ENCODE measurements at places on chromosomes 16 and 17.

GRCh38 chr17:8628172-8628571 lies 2.4 kb downstream of the MYH10 start:
- DNase-seq, result no peak

- DNase-seq, result no peak
Observed at GRCh38 chr17:32102646-32103186, 39.6 kb upstream of the RHOT1 start.

GRCh38 chr17:40358323-40359038 lies 6.1 kb downstream of the GJD3 start:
- DNase-seq, result peak; percentile 85

- no peak for DNase-seq
Observed at GRCh38 chr16:78288888-78289287, 189.4 kb downstream of the WWOX start.

DNA sequence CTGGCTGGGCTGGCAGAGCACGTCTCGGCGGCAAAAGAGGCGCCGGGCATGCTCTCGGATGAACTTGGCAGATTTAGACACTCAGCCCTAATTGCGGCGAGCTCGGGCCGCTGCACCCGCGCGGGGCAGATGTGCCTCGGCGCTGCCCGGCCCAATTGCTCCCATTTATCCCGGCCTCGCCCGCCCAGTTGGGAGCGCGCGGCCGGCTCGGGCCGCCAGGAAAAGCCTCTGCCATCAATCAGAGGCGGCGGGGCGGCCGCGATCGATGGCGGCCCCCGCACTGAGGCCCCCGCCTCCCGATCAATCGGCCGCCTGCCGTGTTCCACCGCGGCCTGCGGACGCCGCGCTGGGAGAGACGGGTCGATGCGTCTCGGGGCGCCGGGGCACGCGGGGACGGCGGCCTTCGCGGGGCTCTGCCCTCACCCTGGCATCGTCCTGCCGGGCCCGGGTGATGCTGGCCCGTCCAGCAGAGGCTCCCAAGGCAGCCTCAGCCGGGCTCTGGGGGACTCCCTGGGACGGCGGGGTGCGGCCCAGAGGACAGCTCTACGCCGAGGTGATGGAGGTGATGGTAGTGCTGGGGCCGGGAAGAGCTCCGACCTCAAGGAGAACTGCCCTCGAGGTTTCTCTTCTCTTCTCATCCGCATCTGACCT lies 200.9 kb upstream of the N4BP1 start:
- DNase-seq, result no peak

DNA sequence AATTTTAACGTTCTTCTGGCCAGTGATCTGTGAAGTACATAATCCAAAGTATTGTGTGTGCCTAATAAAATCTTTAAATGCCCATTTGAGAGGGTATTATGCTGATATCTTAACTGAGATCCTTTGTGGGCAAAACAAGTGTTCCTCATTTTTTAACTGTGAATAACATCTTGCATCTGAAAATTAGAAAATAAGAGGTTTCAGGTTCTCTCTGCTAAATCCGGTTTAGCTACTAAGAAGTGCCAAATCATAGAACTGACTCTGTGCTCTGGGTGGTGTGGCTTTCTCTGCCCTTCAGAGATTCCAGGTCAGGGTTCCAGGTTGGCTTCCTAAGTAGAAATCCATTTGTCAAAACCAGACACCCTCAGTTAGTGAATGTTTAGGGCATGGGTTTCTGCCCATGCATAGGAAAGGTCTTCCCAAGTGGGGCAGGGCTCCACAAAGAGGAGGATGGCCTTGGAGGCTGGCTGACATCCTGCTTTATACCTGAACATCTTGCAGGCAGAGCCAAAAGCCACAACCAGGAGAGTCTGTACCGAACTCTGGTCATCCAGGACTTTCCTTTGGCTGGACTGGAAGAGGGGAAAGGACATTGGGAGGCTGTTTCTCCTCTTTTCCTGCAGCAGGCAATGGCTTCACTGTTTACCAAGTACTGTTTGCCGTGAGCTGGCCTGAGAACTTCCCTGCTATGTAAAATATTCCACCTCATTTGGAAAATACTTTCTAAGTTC lies 8.5 kb downstream of the ALDH3A2 start:
- no peak for DNase-seq

DNA sequence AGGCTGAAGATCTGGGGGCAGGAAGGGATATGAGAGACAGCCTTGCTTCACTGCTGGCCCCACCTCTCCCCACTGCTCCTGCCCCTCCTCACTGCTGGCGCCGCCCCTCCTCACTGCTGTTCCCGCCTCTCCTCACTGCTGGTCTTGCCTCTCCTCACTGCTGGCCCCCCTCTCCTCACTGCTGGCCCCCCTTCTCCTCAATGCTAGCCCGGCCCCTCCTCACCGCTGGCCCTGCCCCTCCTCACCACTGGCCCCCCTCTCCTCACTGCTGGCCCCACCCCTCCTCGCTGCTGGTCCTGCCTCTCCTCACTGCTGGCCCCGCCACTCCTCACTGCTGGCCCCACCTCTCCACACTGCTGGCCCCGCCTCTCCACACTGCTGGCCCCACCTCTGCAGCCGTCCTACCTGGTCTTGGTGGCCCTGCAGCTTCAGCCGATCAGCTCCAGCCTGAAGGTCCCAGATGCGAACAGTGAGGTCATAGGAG lies 9.5 kb upstream of the PAM16 start:
- DNase-seq, result peak; percentile 38

DNA sequence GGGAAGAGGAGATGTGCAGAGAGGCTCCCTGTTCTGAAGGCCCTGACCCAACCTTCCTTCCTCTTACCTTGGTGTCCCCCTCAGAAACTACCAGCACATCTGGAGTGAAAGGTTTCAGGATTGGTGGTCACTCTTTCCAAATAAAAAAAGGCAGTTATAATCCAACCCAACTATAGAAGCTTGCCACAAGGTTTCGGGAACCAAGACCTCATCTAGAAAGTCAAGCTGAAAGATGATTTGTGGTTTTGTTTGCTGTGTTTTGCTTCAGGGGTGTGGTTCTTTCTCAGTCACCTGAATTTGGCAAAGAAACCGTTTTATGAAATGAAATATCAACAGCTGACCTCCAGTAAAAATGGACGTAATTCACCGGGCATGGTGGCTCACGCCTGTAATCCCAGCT lies 19.3 kb downstream of the SHMT1 start:
- DNase-seq, result no peak

- DNase-seq, result peak; percentile 95
Observed at GRCh38 chr17:45160447-45161287, 1.0 kb upstream of the HEXIM2 start.

- peak; percentile 35 for DNase-seq
Observed at GRCh38 chr17:82679586-82680465, 18.7 kb downstream of the RAB40B start.

- DNase-seq, result no peak
Observed at GRCh38 chr17:11921296-11921695, 76.0 kb downstream of the ZNF18 start.

DNA sequence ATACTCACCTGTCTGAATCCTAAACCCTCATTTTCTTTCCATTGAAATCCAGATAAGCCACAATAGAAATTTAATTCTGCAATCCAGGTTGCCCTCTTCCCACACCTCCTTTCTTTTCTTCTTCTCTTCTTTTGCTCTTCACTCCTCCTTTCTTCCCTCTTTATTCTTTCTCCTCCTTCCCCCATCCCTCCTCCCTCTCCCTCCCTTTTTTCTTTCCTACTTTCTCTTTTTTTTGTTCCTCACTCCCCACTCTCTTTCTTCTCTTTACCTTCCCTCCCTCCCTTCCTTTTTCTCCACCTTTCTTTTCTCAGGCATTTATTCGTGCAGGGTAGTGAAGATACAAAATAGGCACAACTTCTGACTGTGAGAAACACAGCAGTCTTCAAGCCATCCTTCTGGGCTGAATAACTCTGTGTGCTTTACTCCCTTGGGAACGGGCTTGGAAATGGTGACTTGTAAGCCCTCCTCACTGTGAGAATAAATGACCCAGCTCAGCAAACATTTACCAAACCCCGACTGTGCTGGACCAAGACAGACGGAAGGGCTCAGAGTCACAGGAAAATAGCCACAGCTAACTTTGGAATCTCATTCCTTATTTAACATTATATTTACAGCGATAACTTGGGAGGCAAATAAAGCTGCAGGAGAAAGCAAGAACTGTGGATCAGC lies 140.8 kb downstream of the HAPSTR1 start:
- DNase-seq, result no peak

DNA sequence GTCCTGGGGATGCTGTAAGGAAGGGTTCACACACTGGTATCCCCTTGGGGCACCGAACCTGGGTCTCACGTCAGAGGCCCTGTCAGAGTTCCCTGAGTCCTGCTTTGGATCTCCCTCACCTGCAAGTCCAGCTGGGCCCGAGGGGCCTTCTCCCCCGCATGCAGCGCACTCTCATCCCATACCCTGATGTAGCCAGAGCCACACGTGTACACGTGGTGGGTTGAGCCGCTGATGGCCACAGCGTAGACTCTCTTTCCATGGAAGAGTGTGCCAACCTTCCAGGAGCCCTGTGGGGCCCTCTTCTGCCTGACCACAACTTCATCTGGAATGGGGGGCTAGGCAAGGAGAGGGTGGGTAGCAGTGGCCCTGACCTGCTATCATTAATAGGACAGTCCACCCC lies 9.9 kb downstream of the TLE7 start:
- no peak for DNase-seq

DNA sequence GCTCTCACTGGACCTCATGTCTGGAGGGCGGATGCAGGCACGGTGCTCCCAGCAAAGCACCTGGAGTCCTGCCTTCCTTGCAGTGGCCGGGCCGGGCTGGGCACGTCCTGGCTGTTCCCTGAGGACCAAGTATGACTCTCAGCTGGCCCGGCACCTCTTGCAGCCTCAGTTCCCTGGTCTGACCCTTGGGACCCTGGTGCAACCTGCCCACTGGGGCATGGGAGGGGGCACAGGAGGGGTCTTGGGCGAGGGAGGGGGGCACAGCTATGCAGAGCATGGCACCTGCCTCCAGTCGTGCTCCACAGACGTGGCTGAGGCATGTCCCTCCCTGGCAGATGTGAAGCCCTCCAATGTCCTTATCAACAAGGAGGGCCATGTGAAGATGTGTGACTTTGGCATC lies 19.6 kb downstream of the MAP2K3 start:
- DNase-seq, result no peak

DNA sequence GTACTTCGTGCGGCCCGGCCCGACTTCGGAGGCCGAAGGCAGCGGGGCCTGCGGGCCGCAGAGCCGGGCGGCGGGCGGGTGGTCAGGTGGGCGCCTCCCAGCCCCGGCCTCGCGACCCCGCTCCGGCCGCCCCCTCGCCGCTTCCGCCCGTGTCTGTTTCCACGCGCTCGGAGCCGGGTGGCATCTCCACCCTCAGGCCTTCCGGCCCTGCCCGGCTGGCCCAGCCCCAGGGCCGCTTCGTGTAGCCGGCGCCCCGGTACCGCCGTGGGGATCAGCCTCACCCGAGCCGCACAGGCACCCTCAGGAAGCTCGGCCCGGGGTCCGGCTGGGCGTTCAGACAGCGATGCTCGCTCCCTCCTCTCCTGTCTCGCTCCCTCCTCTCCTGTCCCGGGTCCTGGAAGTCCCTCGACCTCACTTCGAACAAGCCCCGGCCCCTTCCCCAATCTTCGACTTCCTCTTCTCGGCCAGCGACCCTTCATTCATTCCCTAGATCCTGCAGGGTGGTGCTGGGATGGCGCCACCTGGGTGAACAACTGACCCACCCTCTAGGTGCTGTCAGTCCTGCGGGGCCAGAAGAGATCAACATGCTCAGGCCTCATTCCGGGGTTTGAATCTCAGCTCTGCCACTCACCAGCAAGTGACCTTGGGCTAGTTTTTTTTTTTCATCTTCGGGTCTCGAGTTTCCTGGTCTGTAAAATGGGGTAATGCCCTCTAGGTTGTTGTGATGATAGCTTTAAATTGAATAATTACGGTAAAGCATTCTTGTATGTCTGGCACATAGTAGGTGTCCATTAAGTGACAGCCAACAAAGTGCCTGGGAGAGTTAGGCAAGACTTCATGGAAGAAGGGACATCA lies 610 bp downstream of the VPS4A start:
- peak; percentile 73 for DNase-seq

DNA sequence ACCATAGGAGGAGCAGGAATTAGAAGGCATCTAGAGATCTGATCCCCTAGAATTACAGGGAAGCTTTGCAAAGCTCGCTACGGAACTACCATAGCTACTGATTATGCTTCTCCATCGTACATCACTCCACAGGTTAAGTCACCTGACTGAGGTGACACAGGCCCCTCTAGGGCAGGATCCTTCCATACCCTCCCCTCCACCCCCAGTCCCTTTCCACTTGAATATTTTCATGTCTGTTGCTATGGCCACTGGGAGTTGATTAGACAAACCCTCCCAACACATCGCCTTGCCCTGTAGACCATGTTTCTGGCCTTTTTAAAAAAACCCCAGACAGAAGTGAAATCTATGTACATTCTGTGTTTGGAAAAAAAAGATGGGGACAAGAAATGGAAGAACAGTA lies 287.1 kb downstream of the SOX9 start:
- no peak for DNase-seq

- no peak for DNase-seq
Observed at GRCh38 chr16:86037999-86038925, 139.3 kb downstream of the IRF8 start.

- DNase-seq, result no peak
Observed at GRCh38 chr16:63841271-63841670, 1280.6 kb downstream of the CDH11 start.

- peak; percentile 48 for DNase-seq
Observed at GRCh38 chr16:85733839-85734170, 17.1 kb downstream of the C16orf74 start.

DNA sequence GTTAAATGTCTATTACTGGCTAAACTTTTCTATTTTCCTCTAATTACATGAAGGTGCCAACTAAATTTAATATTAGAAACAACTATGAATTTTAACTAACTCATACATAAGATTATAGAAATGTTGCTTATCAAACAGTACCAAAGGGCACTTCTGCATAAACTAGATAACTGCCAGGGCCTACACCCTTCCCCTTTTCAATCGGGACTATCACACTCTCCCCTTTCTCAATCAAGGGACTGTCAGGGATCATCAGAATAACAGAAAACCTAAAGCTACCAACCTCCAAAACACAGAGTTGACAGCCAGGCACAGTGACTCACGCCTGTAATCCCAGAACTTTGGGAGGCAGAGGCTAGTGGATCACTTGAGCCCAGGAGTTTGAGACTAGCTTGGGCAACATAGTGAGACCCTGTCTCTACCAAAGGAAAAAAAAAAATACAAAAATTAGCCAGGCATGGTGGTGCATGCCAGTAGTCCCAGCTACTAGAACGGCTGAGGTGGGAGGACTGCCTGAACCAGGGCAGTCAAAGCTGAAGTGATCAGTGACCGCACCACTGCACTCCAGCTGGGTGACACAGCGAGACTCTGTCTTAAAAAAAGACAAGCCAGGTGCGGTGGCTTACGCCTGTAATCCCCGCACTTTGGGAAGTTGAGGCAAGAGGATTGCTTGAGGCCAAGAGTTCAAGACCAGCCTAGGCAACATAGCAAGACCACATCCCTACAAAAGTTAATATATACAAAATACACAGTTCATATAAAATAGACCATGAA lies 3.2 kb upstream of the PHLPP2 start:
- DNase-seq, result no peak

- DNase-seq, result no peak
Observed at GRCh38 chr17:48241131-48241591, 133.6 kb downstream of the SNX11 start.

DNA sequence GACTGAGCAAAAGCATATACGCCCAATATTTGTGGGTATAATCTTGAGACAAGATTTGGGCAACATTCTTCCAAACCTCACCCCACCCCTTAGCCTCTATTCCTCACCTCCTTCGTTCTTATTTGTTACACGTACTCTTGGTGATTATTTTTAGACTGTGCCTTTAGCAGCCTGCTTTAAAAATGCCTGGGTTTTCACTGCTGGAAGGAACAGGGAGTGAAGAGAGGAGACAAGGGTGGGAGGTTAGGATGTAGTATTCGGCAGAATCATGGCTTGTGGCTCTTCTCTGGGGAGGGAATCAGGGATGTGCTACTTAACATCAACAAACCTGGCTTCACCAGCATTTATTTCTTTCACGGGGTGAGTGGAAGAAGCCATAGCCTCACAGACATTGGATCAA lies 11.6 kb downstream of the ALKBH5 start:
- no peak for DNase-seq

Measured in Caco-2 (cell line).